Stimulated activated CD4-positive, alpha-beta T cell treated with anti-CD3 and anti-CD28 coated beads, Interleukin-2, amount 100 ng/mL, for 4 hours (primary cell): ENCODE measurements at places on chromosomes 2 and 18.

- no peak for DNase-seq
Measured at GRCh38 chr18:13076886-13077285, 85.7 kb downstream of the CEP192 start.

DNA sequence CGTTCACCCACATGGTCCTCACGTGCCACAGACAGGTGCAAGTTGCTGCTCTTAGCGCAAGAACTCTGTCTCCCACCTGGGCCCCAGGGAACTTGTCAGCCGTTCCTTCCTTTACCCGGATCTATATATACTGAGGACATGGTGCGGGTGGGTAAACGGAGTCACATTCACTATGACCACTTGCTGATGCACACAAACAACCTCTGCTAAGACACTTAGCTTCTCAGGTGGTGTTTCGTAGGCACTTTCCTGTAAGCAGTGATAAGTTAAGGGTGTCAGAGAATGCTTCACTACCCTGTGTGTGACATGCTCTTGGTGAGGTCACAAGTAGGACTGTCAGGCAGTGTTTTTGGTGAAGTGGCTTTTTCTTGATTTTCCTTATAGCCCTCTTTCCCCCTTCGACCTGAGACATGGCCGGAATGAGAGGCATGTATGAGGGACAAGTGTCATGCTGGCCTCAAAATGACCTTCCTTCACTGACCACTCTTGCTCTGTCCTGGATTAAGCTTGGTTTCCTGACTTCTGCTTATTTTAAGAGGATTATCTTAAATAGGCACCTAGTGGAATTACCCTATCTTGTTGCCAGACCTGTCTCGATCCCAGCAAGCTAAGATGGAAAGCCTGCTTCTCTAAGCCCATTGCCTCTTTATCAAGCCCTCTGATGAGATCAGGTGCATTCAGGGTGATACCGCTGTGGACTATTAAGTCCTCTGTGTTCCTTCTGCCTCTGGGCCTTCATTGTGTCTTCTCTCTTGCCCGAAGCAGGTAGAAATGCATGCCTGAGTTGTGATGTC is 97.1 kb upstream of the CELF4 start:
- no peak for DNase-seq

- no peak for DNase-seq
Measured at GRCh38 chr2:176189681-176190641, 1.5 kb downstream of the HOXD1 start.

- DNase-seq: no peak
Measured at GRCh38 chr2:126661702-126662500, 5.9 kb downstream of the GYPC start.

- no peak for DNase-seq
Measured at GRCh38 chr18:54772056-54772455, 56.2 kb upstream of the RAB27B start.

- no peak for DNase-seq
Measured at GRCh38 chr2:156339110-156339847, 6.8 kb upstream of the NR4A2 start.
